Heart left ventricle (tissue), 16 donors: ENCODE measurements at places on chromosomes 11 and 22.

DNA sequence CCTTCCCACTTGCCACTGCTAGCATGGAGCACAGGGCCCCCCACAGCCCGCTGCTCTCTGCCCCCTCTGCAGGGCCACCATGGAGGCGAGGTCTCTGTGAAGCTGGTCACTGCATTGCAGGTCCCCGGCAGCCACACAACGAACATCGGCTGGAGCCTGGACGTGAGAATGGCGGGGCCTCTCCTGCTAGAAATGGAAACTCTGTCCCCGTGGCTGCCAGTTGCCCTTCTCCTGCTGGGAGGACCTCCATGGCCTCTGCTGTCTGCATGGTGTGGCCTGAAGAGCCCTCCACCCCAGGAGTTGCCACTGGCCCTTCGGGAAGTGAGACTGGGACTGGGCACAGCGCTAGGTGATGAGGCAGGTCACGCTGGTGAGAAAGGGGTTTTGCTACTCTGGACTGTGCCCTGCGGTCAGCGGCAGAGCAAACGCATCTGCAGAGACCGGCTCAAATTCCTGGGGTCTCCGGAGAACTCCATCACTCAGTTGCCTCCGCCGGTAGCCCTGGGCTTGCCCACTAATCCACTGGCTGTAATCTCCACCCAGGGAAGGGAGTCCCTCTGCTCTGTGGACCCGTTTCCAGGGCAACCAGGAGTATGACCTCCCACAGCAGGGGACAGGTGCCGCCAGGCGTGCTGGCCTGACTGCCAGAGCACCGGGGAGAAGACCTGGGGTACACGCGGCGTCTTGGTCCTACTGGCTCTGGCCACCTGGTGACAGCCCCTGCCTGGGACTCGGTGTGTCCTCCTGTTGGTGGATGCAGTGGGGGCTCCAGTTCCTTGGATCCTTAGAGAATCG, 806.3 kb downstream of the BRD1 start:
- peaks cover 2% of the 10 kb centered on the region for H3K4me1 ChIP-seq
- no peaks in the 10 kb centered on the region for H3K27me3 ChIP-seq
- no peak overlapping the region for H3K4me3 ChIP-seq

DNA sequence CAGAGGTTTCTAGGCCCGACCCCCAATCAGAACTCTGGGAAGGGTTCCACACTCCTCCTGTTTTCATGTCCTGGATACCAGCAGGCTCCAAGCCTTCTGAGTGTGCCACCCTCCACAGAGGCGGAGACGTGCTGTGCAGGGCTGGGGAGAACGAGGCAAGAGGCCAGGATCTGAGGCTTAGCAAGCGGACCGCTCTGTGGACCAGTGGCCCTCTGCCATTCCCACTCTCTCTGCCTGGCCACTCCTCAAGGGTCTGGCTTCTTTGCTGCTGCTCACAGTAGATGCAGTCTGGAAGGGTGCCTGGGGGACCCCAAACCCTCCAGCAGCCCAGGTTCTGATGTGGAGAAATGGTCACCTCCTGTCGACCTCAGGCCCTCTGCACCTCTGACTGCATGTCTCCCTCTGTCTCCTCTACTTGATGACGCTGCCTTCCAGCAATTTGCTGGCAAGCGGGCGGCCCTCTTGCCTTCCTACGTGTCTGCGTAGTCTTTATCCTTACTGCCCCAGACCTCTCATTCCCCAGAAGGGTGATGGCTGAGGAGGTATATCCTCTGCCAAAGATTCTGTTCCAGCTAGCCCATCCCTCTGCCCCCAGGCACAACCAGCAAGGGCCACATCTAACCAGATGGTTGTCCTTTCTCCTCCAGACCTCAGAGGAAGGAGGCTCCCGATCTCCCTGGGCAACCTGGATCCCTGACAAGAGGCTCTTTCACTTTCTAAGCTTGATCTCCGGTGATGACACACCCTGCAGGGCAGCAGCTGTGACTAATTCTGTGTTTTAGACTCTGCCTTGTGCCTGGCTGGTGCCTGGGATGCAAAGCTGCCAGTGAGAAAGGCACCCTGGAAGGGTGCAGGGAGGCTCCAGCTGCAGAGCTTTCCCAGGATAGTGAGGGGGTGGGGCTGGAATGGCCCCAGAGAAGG, 87.3 kb downstream of the NAT10 start:
- peaks cover 15% of the 10 kb centered on the region for H3K36me3 ChIP-seq
- H3K27ac ChIP-seq = no peak overlapping the region
- DNase-seq = peak; percentile 43
- H3K4me1 ChIP-seq = peaks cover 20% of the 10 kb centered on the region
- no peak overlapping the region for H3K4me3 ChIP-seq

DNA sequence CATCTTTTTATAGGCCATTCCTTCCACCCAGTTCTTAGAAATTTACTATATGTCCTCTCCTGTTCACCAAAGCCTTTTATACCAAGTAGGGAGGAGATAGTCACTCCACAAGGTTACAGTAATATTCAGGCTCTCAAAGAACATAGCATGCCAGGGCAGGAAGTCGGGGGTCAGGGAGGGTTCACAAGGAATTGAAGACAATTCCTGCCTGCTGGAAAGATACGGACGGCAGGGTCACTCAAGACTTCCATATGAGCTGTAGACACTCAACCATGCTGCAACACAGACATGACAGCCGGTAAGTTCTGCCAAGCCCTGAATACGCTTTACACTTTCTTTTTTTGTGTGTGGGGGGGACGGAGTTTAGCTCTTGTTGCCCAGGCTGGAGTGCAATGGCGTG, 700 bp downstream of the C22orf31 start:
- no peaks in the 10 kb centered on the region for H3K27me3 ChIP-seq
- no peaks in the 10 kb centered on the region for H3K4me1 ChIP-seq
- H3K36me3 ChIP-seq = no peaks in the 10 kb centered on the region
- no peak for DNase-seq

DNA sequence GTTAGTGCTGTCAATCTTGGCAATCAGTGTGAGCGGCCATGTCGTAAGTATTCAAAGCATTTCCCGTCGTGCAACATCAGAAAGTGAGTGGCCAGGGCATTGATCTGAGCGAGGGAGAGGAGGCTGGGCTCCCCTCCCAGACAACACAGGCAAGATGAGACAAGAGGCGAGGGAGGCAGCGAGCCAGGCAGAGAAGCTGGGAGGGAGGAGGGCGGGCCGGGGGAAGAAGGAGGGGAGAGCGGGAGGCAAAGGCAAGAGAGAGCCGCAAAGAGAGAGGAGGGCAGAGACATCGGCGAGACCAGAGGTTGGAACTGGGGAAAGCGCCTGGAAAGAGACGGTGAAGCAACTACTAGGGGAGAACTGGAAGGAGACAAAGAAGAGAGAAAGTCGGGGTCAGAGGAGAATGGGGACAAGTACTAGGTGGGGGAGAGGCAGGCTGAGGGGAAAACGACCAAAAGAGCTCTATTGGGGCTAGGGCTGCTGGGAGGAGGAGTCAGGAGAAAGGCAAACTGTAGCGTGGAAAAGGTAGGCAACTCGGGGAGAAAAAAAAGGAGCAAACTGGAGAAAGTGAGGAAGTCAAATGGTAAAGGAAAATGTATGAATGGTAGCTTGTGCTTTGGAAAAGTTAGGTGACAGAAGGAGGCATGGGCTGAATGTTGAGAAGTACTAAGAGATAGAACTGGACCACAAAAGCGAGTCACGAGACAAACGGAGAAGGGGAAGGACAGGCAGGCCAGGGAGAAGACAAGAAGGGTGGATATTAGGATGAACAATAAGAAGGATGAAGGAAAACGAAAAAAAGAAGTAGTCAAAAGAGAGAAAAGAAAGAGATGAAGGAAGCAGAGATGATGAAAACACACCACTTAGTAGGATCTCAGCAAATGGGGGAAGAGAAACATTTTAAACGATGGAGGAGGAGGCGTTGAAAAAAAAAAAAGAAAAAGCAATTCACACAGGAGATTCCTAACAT, 130.5 kb upstream of the C11orf58 start:
- peaks cover 2% of the 10 kb centered on the region for H3K27me3 ChIP-seq
- H3K4me1 ChIP-seq = peaks cover 12% of the 10 kb centered on the region
- H3K4me3 ChIP-seq = peak overlapping the region; percentile 74
- peak overlapping the region; percentile 93 for H3K27ac ChIP-seq

DNA sequence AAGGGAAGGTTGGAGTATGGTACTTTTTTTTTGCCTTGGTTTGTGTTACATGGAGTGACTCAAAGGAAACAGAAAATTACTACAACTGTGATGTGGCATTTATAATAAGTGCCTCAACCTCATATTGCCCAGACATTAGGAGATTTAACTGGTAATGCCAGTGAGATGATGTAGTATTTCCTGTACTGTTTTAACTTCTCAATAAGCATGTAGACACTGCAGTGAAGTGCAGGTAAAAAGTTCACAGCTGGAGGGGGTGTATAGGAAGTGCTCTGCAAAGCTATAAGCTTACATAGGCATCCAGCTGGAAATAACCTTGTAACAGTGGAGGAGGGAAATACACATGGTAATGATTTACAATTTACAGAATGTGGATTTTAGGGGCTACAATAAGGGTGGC, 138.2 kb upstream of the MTMR2 start:
- H3K27me3 ChIP-seq = no peaks in the 10 kb centered on the region
- H3K27ac ChIP-seq = no peak overlapping the region
- DNase-seq = no peak

- peaks cover 54% of the 10 kb centered on the region for H3K4me1 ChIP-seq
- peak; percentile 92 for DNase-seq
- no peaks in the 10 kb centered on the region for H3K27me3 ChIP-seq
- no peaks in the 10 kb centered on the region for H3K36me3 ChIP-seq
Observed at GRCh38 chr11:63920126-63920938, 3.4 kb upstream of the RCOR2 start.

DNA sequence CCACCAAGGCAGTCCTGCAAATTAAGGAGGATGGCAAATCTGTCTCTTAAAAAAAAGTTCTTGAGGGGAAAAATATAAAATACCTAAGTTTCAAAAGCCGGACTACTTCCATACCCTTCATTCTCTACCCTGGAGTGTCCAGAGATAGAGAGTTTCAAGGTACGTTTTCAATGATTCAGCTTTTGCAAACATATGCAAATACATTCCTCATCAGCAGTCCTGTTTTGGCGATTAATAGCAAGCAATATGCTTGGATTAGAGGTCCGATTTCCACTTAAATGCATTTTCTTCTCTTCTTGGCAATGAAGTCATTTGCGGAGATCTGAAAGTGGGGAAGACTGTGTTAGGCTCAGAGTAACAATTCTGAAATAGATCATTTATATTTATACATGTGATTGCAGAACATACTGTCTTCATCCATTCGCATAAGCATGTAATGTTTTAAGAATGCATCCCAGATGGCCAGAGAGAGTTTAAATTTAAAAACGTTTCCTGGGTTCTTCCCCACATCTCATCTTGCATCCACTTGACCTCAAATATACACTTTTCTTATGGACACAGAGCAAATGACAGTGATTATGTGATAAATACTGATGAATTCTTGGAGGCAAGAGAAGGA, 13.8 kb upstream of the TFIP11 start:
- H3K27ac ChIP-seq = peak overlapping the region; percentile 65
- peaks cover 33% of the 10 kb centered on the region for H3K4me1 ChIP-seq
- no peaks in the 10 kb centered on the region for H3K36me3 ChIP-seq
- no peaks in the 10 kb centered on the region for H3K27me3 ChIP-seq
- no peak for DNase-seq

- no peak overlapping the region for H3K27ac ChIP-seq
- no peaks in the 10 kb centered on the region for H3K4me1 ChIP-seq
- DNase-seq = peak; percentile 38
- H3K36me3 ChIP-seq = no peaks in the 10 kb centered on the region
- no peak overlapping the region for H3K4me3 ChIP-seq
- no peaks in the 10 kb centered on the region for H3K27me3 ChIP-seq
Observed at GRCh38 chr22:35231585-35232084, 25.7 kb upstream of the HMGXB4 start.

DNA sequence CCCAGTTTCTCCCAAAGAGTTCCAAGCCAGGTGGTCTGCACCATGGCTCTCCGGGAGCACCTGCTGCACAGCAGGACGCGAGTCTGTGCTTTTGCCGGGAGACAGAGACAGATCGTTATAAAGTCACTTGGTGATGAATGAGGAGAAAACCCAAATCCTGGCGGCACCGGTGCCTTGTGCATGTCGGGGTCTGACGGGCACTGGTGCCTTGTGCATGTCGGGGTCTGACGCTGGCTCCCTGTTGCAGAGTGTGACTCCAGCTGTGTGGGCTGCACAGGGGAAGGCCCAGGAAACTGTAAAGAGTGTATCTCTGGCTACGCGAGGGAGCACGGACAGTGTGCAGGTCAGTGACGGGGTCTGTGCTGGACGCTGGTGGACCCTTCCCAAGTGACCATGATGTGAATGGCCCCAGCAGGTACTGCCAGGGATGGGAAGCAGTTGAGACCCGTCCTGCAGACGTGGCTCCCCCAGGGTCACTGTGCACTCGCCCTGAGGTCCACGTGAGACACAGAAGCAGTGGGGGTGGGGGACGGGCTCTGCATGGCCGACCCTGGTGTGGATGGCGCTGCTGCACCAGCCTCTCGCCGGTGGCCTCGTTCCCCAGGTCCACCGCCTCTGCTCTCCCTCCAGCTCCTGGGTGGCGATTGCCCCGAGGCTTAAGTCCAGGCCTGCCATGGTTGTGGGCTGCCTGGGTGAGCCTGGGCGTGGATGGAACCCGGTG, 5.8 kb downstream of the CRELD2 start:
- H3K27me3 ChIP-seq = peaks cover 5% of the 10 kb centered on the region
- H3K27ac ChIP-seq = no peak overlapping the region
- H3K4me1 ChIP-seq = peaks cover 3% of the 10 kb centered on the region
- peaks cover 31% of the 10 kb centered on the region for H3K36me3 ChIP-seq

GRCh38 chr22:23402275-23403151, 177.6 kb downstream of the IGLL1 start:
- no peaks in the 10 kb centered on the region for H3K27me3 ChIP-seq
- no peak overlapping the region for H3K4me3 ChIP-seq
- H3K4me1 ChIP-seq = no peaks in the 10 kb centered on the region
- DNase-seq = no peak
- no peaks in the 10 kb centered on the region for H3K36me3 ChIP-seq
- H3K27ac ChIP-seq = no peak overlapping the region

DNA sequence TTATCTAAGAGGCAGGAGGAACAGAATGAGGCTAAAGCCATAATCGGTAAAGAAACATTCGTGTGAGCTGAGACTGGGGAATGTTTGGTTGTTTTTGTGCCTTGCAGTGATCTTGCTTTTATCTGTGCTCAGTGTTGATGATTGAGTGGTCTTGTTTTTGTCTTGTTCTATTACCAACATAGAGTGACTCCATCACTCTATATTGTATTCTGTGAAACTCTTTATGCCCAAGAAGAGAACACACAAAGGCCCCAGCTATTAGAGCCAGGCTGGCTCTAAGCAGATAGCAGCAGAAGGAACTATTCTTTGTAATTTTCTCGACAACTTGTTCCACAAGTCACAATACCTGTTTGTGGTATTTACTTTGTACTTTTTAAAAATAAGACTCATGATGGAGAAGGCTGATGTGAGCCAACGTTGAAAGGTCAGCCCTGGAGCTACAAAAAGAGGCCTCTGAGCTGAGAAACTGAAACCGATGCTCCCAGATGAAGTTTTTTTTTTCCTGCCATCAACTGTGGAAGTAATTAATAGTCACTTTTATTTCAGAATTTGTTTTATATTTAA, 68.4 kb downstream of the LARGE1 start:
- no peak overlapping the region for H3K27ac ChIP-seq
- no peaks in the 10 kb centered on the region for H3K27me3 ChIP-seq
- H3K4me3 ChIP-seq = no peak overlapping the region
- peaks cover 49% of the 10 kb centered on the region for H3K4me1 ChIP-seq
- no peaks in the 10 kb centered on the region for H3K36me3 ChIP-seq
- no peak for DNase-seq
